ENCODE measurements at places on chromosomes 11 and 22.

- no peak for DNase-seq
Observed at GRCh38 chr11:124470561-124471227, 25.2 kb upstream of the OR8B8 start.

DNA sequence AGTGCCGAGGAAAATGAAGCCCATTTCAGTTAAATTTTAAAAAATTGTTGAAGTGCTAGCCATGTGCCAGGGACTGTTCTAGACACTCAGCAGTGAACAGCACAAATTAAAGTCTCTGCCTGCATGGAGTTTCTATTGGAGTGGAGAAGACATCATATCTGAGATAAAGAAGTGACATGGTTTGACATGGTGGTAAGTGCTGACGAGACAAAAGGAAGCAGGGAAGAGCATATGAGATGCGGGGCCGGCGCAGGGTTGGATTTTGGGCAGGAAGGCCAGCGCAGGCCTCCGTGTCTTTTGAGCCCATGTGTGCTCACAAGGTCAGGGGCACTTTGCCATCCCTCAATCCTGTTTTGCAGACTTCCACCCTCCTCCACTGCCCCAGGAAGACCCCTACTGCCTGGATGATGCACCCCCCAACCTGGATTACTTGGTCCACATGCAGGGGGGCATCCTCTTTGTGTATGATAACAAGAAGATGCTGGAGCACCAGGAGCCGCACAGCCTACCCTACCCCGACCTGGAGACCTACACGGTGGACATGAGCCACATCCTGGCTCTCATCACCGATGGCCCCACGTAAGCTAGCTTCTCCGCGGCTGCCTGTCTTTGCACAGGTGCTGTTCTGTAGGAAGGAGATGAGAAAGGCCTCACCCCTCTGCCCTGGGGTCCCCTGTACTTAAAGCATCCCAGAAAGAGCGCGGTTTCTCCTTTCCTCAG, 29.6 kb downstream of the AMPD3 start:
- DNase-seq: no peak

- DNase-seq: peak; percentile 60
Observed at GRCh38 chr11:67410984-67411784, 4.3 kb upstream of the CARNS1 start.

- no peak for DNase-seq
Observed at GRCh38 chr22:23481369-23481768, 98.7 kb downstream of the IGLL1 start.

- DNase-seq: no peak
Observed at GRCh38 chr11:60939855-60940254, 12.1 kb downstream of the SLC15A3 start.

GRCh38 chr22:50737728-50738648, at the start of gene ACR:
TSS of gene ACR (plus strand) at chr22:50738204. CDS start at chr22:50738236, 32 bp downstream.
- no peak for DNase-seq
